ENCODE measurements at places on chromosomes 5 and 9.
A peak's percentile ranks its signal among the peaks of the same experiment; 100 is the strongest.

- DNase-seq: no peak
Measured at GRCh38 chr5:108617467-108618435, 129.9 kb upstream of the FER start.

DNA sequence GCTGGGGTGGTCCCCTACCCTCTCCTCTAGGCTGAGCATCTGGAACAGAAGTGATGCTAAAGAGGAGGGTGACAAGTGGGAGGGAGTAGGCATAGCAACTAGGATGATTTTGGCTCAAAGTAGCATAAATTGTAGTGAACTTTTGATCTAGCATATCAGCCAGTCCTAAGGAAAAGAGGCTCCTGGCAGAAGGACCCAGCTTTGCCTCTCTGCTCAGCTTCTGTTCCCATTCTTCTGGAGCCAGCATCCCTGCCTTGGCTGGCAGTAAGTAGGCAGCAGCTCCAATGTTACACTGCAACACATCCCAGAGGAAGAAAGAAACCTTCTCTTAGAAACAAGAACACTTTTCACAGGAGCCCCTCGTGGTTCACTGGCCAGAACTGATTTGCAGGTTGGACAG is 487.0 kb downstream of the MTRR start:
- no peak for DNase-seq

- DNase-seq: no peak
Measured at GRCh38 chr9:113989714-113990569, 88.2 kb downstream of the AMBP start.

GRCh38 chr9:87567001-87567400 is 69.3 kb downstream of the DAPK1 start:
- no peak for DNase-seq

DNA sequence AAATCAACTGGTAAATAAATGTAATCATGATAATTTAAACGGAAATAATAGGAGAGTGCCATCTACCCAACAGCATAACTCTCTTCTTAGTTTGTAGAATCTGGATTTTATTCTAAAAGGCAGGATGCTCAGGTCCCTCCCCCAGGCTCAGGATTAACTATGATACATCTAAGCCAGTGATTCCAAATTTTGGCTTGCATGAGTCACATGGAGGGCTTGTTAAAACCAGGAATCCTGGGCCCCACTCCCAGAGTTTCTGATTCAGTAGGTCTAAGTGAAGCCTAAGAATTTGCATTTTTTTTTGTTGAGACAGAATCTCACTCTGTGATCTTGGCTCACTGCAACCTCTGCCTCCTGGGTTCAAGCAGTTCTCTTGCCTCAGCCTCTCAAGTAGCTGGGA is 62.3 kb upstream of the ZFR start:
- peak; percentile 86 for DNase-seq

DNA sequence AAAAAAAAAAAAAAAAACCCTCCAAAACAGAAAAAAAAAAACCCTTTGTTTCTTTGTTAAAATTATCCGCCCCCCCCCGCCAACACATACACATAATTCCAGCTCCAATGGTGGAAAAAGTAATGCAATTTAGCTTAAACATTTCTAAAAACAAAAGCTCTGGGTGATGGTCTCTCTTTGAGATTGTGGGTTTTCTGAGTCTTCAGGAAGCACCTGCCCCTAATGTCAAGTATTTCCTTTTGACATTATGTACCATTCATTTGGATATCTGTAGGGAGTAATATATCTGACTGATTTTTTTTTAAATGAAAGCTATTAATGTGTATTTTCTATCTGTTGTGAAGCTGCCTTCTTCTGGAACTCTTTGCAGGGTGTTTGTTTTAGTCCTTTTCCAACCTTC is 389.7 kb downstream of the TAF11L14 start:
- DNase-seq: no peak

DNA sequence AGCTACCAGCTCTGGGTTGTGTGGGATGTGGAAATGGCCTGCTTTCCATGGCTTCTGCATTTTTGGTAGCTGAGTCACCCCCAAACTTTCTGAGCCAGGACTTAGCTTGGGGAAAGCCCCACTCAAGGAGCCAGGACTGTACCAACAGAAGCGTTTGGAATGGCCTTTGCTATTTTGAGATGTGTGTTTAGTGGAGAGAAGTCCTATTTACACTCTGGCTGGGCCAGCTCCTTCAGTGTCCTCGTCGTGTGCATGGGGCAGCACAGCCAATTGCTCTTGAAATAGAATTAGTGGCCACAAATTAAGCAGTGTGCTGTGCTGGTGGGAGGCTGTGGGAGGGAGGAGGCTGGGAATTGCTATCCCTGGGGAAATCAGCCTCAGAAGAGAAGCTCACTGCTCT is 51.6 kb downstream of the ENTREP1 start:
- peak; percentile 86 for DNase-seq

GRCh38 chr5:127705120-127705892 is 2.1 kb downstream of the CCDC192 start:
- peak; percentile 42 for DNase-seq

GRCh38 chr5:127517480-127518318 is at the start of gene PRRC1:
Gene PRRC1 (plus strand): TSS chr5:127517640. CDS start chr5:127523480, 5,840 bp downstream.
- DNase-seq: peak; percentile 64

GRCh38 chr9:110579862-110580219 is 300 bp upstream of the SVEP1 start:
- peak; percentile 94 for DNase-seq

DNA sequence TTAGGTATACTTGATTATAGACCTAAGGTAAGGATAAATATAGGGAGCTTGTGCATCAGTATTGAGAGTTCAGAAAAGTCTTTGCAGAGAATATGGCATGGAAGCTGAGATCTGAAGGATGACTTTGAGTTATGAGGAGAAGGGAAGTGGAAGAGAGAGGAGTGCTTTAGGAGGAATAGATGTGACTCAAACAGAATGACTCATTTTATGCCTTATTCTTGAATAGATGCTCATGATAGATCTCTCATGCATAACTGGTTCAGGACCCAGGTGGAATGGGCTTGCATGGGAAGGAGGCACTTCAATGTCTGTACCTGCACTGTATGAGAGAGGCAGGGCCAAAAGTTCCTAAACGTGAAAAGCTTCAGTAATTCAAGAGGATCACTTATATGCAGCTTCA is 103.3 kb downstream of the CWC27 start:
- DNase-seq: no peak

DNA sequence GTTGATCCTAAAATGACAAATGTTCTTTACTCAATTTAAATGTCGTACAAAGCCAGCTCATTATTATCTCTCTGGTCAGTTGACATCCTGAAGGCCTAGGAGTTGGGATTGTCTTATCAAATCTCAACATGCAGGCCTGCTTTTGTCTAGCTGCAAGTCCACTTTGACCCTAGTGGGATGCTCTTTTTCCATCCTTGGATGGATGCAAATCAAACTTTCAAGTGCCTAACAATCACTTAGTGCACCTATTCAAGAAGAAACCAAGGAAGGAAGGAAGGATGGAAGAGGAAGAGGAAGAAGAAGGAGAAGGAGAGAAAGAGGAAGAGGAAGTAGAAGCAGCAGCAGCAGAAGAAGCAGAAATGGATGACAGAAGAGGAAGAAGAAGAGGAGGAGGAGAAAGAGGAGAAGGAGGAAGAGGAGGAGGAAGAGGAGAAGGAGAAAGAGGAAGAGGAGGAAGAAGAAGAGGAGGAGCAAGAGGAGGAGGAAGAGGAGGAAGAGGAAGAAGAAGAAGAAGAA is 109.6 kb downstream of the PIK3R1 start:
- DNase-seq: no peak

DNA sequence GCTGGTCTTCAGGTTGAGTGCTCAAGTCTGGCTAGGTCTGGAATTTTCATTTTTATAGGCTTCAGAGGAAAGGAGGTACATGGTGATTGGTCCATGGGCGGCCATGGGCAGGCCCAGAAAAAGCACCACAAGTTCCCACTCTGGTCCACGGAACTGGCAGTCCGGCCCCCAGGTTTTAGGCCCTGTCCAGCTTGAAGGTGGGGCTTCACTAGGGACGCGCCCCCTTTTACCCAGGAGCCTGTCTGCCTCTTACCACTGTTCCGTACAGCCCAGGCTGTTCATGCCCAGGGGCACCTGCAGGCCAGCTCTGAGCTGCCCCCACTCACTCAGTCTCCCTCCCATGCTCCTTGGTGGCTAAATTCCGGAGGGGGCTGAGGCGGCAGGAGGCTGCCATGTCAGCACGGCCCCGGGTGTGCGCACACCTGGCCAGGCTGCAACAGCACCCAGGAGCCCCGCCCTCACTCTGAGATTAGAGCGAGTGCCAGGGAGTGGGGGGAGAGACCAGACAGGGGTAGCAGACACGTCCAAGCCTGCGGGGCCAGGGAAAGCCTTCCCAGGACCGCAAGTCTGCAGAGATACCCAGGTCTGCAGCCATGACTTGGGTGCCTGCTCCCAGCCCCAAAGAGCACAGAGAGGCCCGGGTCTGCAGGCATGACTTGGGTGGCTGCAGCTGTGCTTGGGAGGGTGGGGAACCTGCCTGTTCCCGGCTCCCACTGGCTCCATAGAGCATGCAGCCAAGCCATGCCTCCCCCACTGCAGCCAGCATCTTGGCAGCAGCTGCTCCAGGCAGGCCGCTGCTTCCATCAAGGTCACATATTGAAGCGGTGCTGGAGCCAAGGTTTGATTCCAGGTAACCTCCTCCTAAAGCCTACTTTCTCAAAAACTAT is 390.2 kb upstream of the SGCD start:
- no peak for DNase-seq

GRCh38 chr5:174777111-174777510 is 52.7 kb downstream of the MSX2 start:
- DNase-seq: no peak

- DNase-seq: no peak
Measured at GRCh38 chr5:159420940-159421339, 90.7 kb upstream of the IL12B start.

DNA sequence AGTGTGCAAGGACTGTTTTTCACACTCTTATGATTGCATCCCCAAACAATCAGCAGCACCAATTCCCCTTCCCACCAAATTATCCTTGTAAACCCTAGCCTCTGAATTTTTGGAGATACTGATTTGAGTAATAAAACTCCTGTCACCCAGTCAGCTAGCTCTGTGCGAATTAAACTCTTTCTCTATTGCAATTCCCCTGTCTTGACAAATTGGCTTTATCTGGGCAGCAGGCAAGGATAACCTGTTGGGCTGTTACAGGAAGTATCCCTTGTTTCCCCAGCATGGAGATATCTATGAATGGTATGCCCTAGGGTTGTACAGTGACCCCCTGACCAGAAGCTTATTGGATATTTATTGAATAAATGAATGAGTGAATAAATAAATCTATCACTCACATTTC is 80.8 kb downstream of the PTCD2 start:
- no peak for DNase-seq

GRCh38 chr5:73981704-73982103 is 355.7 kb downstream of the ARHGEF28 start:
- no peak for DNase-seq

DNA sequence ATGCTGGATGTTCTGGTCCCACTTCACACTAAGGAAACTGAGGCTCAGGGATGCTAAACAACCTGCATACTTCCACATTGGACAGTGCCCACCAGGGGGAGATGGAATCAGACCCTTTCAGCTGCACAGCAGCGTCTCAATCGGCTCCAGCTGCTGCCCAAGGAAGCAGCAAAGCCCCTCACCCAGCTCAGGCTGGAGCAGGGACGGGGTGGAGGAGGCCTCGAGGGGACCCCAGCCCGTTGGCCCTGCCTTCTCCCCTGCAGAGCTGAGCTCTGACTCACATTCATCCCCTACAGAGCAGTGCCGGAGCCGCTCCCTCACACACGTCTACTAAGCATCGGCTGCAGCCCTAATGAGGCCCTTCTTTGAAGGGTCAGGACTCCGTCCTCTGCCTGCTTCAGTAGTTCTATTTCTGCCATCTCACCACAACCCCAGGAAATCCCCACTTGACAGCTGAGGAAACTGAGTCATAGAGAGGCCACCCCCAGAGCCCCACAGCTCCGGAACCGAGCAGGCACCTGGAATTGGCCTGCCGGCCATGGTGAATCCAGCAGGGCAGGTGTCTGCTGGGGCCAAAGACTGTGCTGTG is 21.5 kb upstream of the SUSD3 start:
- DNase-seq: no peak

DNA sequence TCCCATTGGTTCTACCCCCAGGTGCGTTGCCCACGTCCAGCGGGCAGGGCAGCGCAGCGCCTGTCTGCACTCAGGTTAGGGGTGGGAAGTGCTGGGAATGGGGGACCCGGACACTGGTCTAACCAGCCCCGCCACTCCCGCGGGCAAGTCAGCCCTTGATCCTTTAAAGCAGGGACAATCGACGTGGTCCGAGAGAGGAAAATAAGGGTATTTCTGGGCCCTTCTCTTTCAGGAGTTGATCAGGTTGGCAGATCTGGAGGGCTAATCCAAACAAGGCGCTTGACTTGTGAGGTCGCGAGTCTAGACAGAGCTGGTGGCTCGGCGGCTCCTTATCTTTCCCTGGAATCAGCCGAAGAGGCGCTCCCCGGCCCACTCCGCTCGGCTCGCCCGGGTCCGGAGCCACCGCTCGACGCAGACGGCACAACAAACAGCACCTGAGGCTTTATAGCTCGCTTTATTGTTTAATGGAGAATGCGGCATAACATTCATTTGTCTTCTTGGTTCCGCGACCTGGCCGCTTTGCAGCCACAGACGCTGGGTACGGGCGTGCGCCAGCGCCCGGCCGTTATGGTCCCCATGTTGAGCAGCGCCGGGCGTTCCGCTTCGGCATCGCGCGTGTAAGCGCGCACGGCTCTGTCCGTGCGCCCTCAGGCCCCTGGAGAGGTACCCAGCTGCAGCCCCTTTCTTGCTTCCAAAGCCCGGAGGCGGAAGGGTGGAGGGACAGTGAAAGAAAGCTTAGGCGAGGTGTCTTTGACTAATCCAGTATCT is 15.8 kb downstream of the ISL1 start:
- no peak for DNase-seq

GRCh38 chr9:23823269-23823668 is 2.8 kb downstream of the ELAVL2 start:
- DNase-seq: no peak

DNA sequence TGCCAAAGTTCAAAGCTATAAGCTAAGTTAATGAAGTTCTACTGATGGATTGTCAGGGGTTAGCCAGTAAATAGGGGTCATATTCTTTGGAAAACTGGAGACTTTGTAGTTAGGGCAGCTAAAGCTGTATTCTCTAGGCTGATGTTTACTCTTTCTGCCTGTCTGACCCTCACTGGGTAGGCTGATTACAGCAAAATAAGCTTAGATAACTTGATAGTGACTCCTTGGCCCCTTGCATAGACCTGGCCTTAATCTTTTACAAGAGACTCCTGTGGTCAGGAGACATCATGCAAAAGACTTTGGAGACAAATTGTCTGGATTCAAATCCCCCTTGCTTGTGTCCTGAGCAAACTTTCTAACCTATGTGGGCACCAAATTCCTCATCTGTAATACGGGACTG is 314.4 kb upstream of the MSX2 start:
- DNase-seq: no peak

Data from fibroblast of skin of left quadriceps (primary cell).